ENCODE measurements at places on chromosomes 5 and 9.

DNA sequence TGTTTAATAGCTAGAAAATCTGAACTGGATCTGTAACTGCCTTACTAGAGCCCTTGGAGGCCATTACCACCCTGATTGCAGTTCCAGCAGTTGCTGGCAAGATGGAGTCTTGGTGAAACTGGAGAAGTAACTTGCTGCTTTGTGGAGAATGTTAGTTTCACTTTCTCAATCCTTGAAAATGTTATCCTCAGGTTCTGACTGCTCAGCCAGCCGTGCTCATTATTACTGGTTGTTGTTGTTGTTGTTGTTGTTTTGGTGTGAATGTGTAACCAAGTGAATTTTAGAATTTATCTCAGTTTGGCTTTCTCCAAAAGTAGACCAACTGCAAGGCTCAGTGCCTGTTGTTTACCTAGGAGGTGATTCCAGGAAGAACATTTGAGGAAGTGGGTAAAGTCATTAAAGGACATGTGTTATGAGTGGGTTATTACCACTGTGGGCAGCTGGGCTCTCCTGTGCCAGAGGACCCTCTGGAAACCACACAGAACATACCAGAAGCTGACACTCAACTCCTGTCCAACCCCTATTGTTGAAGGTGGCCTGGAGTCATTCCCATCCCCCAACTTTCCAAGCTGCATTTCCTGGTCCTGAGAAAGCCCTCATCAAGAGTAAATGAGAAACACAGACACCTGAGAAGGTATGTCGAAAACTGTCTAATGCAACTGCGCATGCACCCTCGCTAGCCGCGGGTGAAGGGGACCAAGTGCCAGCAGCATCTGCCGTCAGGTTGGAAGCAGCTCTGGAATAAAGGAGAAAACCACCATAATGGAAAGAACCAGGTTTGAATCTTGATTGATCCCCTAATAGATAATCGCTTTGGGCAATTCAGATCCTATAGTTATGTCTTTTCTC lies 111.6 kb downstream of the CMYA5 start:
- no peak for DNase-seq

GRCh38 chr9:6667633-6668280 lies 22.2 kb upstream of the GLDC start:
- DNase-seq, result no peak

DNA sequence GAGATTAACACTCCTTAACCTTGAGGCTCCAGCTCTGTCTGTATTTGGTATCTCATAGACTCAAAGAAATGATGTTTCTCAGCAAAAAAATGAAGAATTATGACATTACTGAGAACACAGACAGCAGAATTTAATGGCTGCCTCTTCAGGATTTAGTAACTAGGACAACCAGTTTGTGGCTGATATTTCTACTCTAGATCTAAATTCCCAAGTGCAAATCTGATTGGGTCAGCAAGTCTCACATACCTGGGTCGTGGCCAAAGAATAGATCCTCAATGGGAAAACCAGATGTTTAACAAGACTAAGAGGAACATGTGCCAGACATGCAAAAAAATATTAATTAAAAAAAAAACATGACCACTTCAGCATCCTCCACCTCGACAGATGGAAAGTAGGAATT lies 608.9 kb downstream of the DTWD2 start:
- no peak for DNase-seq

DNA sequence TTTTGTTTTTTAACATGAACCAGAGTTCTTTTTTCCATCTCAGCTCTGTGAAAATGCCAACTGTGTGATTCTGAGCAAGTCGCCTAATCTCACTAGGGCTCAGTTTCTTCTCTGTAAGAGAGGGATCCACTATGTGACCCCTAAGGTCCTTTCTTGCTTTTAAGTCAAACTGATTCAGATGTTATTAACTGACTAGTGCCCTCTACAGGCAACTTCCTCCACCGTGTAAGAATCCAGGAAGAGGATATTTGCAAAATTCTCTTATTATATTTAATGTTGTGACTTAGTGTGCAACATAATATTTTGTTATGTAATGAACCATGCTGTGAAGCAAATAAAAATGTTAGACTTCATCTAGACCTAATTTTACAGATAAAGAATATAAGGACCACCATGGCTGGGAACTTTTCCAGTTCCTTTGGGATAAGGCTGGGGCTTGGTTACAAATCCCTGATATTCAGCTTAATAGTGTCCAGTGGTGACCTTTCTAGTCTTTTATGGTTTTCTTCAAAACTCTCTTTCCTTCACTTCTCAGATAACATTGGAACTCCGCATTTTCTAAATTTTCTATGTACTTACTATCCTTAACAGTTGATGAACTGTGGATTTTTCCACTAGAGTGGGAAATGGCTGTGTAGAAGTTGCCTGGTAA lies 244.7 kb downstream of the PIK3R1 start:
- peak; percentile 7 for DNase-seq

DNA sequence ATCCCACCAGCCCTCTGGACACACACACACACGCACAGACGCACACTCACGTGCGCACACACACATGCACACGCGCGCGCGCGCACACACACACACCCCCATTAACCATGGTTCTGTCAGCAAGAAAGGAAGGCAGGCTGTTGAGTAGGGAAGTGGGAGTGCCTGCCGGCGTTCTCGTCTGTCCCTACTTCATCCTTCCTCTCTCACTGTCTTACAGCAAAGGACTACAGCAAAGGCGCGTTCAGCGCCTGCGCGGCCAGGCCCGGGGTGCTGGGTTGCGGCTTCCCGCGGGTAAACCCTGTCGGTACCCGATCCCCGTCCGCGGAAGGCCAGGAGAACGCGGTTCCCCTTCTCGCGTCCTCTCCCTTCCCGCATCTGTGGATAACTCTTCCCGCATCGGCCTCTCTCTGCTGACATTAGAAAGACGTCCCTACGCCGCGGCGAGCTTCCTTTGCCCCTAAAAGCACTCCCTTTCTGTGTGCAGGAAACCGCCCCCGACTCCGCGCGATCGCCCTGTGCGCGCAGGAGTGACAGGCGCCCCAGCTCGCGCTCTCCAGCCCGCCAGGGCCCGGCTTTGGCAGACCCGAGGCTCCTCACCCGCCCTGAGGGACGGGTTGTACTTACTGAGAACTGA lies 219.2 kb downstream of the AGTPBP1 start:
- peak; percentile 32 for DNase-seq

GRCh38 chr9:109342878-109343277 lies 22.0 kb upstream of the EPB41L4B start:
- peak; percentile 21 for DNase-seq

DNA sequence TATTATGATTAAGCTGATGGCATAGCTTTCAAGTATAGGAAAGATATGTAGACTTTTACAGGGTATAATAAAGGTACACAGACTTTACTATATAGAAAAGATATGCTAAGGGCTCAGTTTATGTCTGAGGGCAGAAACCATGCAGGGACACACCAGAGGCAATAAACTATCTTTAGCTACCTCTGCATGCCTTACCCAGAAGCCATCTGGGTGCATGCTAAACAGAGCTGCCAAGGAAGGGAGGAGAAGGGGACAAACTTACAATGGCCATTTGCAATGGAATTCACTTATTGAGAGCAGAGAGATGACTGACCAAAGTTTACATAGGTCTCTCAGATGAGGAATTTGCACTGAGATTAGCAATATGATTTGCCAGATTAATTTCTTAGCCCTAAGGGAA lies 143.1 kb upstream of the NR4A3 start:
- no peak for DNase-seq

DNA sequence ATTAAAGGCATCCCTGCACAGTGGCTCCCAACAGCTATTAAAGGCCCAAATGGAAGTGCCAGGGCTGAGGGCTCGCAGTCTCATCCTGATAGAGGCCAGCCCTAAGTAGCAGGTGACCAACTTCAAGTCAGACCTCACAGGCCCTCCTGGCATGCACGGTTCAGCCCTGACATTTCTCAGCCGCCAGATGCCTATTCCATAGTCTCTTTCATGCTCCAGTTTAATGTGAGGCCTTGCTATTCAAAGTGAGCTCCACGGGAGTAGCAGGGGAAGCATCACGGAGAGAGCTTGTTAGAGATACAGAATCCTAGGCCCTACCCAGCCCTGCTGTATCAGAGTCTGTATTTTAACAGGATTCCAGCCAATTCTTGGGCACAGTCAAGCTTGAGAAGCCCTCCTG lies 11.1 kb downstream of the LHFPL2 start:
- DNase-seq, result no peak

GRCh38 chr5:65423623-65424022 lies 58.1 kb downstream of the ADAMTS6 start:
- DNase-seq, result no peak

Data from NCI-H510A treated with DMSO at 0.1 percent for 48 hours (cell line).